Fibroblast of upper back skin (primary cell): ENCODE measurements at places on chromosomes 7 and 10.

DNA sequence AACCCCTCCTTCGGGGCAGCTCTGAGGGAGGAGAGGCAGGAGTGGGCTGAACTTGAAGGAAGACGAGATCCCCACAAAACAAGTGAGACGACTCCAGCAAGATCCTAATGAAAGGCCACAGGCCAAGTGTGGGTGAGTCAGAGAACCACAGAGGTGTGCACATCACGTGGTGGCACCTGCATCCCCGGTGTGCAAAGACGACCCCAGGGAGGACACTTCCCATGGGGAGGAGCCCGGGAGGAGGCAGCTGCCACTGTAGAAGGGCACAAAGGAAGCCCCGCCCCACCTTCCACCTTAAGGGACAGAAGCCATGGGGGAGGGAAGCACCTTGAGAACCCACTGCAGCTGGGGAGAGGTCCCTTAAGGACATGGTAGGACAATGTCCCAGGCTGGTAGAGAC, 45.7 kb downstream of the ESYT2 start:
- no peak for DNase-seq

DNA sequence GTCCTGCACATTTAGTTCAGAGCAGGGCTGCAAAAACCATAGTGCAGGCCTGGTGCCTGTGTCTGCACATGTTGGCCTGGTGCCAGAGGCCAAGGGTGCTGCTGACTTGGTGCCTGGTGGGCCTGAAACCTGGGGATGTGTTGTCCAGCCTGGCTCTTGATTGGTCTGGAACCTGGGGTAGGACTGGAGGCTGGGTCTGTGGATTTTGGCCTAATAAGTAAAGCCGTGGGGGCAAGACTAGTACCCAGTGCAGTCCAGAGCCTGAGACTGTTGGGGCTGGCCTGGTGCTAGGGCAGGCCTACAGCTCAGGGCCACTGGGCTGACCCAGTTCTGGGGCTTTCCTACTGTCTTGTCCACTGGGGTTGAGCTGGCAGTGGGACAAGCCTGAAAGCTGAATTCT, 817.9 kb downstream of the DNAJB9 start:
- no peak for DNase-seq

DNA sequence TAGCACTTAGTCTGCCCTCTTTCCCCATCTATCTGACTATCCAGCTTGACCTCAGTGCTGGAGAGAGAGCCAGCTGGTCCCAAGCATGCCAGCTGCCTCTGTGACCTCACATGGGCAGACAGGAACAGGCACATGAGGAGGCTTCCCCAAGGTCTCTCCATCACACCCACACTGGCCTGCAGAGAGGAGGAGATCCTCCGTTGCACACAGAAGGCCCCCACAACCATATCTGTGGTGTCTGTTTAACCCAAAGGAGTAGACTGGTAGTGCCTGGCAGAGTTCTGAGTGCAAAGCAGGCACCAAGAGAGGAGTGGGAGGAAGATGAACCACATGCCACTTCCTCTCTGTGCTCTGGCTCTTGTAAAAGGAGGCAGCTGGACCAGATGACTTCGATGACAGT, 4.8 kb upstream of the ANK3 start:
- DNase-seq, result no peak

DNA sequence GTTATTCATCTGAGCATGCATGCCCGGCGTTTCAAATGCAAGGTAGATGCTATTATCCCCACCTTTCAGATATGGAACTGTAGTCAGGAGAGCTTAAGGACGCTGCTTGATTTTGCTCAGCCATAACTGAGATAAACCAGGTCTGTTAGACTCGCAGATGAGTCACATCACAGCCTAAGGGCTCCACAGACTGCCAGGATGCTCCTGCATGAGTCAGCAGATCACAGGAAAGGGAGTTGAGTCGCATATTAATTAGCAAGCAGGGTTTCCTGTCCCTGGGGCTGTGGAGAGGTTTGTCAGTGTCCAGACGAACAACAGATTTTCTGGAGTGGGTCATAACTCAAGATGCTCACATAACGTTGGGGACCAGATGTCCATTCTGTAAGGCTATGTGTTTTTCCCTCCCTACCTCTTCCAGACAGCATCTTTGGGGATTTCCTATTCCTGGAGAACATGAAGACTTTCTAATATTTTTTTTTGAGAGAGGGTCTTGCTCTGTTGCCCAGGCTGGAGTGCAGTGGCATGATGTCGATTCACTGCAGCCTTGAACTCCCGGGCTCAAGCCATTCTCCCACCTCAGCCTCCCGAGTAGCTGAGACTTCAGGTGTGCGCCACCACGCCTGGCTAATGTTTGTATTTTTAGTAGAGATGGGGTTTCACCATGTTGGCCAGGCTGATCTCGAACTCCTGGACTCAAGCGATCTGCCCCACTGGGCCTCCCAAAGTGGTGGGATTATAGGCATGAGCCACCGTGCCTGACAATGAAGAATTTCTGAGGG, 36.7 kb downstream of the PFKFB3 start:
- DNase-seq, result peak; percentile 99

DNA sequence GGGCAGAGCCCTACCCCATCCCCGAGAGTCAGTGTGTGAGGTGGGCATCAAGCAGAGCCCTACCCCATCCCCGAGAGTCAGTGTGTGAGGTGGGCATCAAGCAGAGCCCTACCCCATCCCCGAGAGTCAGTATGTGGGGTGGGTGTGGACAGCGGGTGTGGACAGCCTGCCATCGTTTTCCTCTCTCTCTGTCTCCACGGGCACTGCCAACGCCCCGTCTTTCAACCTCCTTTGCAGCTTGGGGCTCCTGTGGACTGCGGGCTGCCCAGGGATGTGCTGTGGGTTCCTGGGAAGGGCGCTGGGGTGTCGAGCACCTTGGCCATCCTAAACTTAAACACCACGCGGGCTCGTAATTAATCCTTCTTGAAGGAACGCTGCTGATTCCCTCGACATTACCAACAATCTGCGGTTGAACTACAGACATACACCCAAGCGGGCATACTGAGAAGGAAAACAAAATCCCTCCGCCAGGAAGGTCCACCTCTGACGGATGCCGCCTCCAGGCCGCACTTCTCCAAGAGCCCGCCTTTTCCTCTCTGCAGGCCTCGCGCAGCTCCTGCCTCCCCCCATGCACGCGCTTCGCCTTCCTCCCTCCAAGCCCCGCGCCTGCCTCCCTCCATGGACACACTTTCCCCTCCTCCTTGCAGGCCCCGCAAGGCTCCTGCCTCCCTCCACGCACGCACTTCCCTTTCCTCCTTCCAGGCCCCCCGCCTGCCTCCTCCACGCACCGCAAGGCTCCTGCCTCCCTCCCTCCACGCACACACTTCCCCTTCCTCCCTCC, 65.1 kb downstream of the ADARB2 start:
- DNase-seq, result no peak

DNA sequence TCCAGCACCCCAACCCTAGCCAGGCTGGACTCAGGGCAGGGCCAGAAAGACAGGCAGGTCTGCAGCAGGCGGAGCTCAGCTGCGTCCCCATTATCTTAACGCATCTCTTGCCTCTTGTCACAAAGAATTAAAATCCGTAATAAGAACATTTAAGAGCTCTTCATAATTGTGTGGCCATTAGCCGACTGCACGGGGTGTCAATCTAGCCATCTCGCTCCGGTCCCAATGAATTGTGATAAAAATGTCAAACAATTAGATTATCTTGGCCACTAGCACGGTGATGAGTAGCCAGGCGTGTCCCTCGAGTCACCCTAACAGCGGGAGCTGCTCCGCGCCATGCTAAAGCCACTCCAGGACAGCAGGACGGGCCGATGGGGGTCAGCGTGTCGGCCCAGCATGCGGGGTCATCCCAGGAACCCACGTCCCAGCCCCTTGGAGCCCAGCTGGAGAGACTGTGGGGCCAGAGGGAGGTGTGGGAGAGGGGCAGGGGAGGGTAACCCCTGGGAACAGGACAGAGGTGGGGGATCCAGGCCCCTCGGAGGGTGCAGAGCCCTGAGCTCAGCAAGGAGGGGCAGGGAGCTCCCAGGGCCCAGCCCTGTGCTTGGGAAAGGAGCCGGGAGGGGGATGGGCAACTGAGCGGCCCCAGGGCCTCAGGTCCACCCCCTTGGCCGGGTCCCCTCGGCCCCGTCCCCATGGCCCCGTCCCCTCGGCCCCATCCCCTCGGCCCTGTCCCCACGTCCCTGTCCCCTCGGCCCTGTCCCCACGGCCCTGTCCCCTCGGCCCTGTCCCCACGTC, 17.7 kb upstream of the NKX6-2 start:
- no peak for DNase-seq

DNA sequence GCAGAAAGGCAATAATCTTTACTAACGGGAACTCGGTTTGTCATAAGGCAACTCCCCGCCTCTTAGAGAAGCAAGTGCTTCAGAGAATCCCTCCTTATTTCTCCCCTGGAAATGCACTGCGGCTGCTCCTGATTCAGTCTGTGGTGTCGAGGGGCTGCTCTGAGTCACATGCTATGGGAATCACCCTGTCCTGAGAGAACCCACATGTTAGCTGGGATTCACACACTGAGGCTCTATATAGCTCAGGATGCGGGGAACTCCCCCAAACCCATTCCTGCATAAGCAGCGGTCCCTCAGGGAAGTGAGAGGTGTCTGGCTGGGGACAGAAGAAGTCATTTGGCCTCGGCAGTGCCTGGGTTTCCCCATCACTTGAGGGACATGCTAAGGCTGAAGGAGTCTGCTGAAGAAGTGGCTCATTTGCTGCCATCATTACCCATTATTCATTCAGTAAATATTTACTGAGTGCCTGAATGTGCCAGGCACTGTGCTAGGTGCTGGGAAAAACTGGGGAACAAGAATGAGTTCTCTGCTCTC, 87.5 kb downstream of the ATXN7L1 start:
- no peak for DNase-seq

DNA sequence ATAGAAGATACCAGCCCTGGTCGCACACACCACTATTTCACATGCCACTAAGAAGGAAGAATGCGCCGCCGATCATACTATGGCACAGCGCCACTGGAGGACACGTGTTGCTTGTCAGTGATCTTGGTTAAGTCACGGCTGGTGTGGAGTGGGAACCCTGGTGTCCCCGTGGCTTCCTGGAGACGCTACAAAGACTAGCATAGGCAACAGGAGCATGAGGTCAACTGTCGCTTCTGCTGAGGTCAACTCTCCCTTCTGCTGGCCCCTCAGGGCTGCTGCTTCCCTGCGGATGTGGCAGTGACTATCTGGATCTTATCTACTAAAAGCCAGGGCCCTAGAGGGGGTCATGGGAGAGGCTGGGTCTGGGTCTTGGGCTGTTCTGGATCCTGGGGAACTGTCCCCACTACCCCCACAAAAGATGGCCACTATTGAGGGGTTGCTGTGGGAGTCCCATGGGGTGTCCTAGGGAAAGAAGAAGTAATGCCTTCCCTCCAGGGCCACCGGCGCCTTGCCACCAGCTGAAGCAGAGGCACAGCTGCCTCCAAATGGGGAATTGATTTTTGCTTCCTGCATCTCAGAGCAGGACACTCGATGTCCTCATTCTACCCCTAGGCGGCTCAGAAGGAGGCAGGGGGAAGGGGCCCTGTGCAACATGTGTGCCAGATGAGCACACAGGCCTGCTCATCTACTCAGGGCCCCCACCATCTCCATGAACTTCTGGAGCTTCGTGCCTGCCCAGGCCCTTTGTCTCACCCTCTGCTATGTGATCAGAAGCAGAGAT, 76.6 kb upstream of the PPIF start:
- DNase-seq, result peak; percentile 47

DNA sequence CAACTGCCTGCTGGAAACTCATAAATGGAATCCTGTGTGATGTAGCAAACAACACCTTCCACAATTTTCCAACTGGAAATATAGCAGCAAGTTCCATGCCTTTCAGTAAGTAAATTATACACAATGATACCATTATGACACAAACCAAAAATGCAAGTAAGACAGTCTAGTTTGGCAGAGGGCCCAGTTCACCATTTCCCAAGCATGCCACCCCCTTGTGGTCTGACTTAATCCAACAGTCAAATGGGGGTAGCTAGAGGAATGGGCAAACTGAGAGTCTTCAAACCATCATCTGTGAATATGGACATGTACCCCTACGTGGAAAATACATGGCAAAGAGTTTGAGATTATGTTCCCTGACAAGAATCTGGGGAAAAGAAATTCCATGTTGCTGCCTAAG, 137.6 kb upstream of the VWC2 start:
- DNase-seq, result no peak

GRCh38 chr7:45714521-45714820, 140.3 kb downstream of the ADCY1 start:
- DNase-seq, result no peak

GRCh38 chr7:52482076-52482475, 553.4 kb upstream of the POM121L12 start:
- DNase-seq, result no peak

DNA sequence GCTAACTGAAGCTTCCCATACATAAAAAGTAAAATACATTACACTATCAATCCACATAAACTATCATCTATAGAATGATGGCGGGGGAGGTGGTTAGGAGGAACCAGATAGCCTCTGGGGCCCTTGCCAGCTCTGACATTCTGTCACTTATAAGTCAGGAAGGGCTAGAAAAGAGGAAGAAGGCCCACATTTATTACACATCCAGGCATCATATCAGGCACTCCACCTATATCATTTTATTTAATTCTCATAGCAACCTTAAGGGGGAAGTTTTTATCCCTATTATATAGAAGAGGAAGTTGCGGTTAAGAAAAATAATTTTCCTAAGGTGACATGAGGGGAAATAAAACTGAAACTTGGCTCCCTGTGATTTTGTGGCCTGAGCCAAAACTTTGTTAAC, 29.9 kb downstream of the HEPACAM2 start:
- no peak for DNase-seq

DNA sequence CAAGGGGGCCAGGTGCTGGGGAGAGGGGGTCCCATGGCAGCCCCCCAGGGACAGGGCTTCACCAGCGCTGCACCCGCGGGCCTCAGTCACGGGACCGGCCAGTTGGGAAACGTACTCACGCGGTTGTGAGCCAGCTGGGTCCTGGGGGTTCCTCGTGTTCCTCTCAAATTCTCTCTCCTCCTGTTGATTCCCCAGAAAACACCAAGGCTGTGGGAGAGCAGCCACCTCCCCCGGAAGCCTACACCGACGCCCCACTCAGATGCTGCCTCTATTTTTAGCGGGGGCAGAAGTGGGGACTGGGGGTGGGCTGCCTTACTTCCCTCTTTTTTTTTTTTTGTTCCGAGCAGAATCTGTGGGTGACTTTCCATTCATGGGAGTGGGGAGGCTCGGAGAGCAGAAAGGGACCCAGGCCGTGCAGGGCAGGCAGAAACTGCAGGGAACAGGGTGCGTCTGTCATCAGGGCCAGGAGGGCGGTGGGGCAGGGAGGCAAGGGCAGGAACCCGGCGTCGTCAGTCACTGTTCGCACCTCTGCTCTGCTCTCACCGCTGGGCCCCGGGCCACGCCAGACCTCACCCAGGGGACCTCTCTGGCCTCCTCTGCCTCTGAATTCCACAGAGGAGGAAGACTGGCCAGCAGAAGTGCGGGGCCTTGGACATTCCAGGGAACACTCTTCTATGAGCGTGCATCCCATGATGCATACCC, 63.1 kb downstream of the CARD11 start:
- DNase-seq, result no peak

GRCh38 chr7:27162561-27163287, 2.6 kb downstream of the HOXA9 start:
- no peak for DNase-seq

- DNase-seq, result no peak
Measured at GRCh38 chr10:69405221-69405620, 11.5 kb downstream of the TACR2 start.

GRCh38 chr10:72509206-72509799, 116.6 kb downstream of the MICU1 start:
- DNase-seq, result peak; percentile 26
